Spinal cord (tissue), 10 donors: ENCODE measurements at places on chromosomes 6 and 20.

DNA sequence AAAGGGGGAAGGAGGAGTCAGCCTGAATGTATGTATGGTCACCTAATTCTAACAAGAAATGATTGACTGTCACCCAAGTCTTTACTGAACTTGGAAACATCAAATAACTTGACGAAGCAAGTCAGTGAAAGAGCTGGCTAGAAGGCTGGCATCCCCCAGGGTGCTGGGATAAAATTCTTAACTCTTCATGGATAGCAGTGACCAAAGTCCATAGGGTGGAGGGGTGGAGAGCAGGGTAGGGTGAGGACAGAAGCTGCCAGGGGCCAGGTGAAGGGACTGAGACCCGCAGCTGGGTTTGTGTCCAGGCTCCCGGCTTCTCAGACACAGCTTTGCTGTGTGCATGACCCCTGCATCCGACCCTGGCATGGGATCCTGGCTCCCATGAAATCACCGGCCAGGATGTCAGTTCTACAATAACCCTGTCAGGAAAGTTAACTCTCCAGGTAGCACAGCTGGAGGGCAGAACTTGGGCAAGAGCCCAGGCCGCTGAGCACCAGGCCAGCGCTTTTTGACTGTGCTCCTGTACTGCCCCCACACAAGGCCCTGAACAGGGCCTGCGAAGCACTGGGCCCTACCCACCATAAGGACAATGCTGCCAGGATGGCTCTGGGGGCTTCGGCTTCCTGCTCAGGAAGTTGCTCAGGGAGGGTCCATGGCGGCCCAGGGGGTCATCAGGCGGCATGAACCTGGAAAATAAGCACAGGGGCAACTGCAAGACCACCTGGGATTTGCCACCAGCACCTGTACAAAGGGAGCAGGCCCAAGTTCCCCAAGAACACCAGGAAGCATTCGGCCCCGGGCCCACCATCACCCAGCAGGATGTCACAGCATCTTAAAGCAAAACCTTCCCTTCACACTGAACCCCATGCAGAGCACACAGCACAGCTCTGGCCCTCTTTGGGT lies 32.5 kb downstream of the ZC3H12D start:
- H3K4me1 ChIP-seq, result peaks cover 58% of the 10 kb centered on the region
- H3K27me3 ChIP-seq, result peaks cover 9% of the 10 kb centered on the region
- no peak for DNase-seq
- no peak overlapping the region for H3K4me3 ChIP-seq

- no peaks in the 10 kb centered on the region for H3K36me3 ChIP-seq
- no peaks in the 10 kb centered on the region for H3K27me3 ChIP-seq
- no peak for DNase-seq
- no peaks in the 10 kb centered on the region for H3K4me1 ChIP-seq
- H3K4me3 ChIP-seq, result no peak overlapping the region
Observed at GRCh38 chr6:144418959-144419545, 133.9 kb downstream of the UTRN start.

DNA sequence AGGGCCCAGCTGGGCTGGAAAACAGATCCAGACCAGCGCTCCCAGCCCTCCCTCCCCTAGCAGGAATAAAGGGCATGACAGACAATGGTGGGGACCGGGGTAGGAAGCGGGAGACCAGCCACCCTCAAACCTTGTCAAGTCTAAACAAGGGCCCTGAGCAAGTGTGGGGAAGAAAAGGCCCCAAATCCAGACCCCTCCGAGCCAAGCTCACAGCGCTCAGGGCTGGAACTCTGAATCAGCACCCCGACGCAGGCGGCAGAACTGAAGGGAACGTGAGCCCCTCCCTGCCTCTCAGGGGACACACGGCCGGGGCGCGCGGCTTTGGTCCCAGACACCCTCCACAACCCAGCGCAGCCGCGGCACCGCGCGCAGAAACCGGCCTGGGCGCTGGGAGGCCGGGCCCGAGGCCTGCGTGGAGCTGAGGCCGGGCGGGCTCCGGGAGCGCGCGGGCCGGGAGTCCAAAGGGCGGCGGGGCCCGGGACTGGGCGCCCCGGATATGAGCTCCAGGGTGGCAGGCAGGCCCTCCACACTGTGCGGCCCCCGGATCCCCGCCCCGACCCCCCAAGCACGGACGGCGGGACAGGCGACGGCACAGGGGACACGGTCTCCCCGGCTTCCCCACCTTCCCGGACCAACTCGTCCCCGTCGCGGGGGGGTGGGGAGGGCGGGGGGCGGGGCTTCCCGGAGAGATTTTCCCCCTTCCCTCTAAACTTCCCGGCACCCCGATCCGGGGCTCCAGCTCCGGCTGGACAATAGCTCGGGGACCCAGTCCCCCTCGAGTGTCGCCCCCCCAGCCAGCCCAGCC lies 641 bp downstream of the TEAD3 start:
- H3K27me3 ChIP-seq, result peaks cover 24% of the 10 kb centered on the region
- peak overlapping the region; percentile 57 for H3K4me3 ChIP-seq
- H3K36me3 ChIP-seq, result peaks cover 2% of the 10 kb centered on the region
- peak overlapping the region; percentile 57 for H3K27ac ChIP-seq
- peak; percentile 53 for DNase-seq
- peaks cover 44% of the 10 kb centered on the region for H3K4me1 ChIP-seq

DNA sequence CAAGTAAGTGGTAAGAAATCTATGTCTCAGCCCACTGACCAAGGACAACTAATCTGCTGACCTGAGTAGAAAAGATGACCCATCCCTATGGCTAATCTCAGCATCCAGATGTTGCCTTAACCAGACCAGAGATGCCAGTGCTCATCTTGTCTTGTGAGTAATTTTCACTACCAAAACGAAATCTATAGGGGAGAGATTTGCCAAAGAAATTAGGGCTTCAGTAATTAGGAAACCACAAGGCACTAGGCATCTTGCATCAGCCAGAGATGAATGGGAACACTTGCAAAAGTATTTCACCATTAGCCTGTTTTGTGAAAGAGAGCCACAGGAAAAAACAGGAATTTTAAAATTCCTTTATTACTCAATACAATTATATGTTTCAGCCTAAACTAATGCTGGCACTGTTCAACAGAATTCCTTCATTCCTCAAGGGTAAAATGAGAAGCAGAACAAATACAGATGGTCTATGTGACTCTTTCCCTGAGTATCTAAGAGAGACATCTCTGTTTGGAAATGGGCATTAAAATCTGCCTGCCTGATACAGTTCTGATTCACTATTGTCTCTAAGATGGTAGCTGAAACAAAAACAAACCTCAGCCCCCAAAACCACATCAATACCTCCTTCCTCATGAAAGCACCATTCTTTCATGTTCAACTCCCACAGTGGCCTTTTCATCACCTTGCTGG lies 87.8 kb downstream of the GMDS start:
- no peaks in the 10 kb centered on the region for H3K4me1 ChIP-seq
- H3K36me3 ChIP-seq, result no peaks in the 10 kb centered on the region
- H3K4me3 ChIP-seq, result no peak overlapping the region
- no peak for DNase-seq

DNA sequence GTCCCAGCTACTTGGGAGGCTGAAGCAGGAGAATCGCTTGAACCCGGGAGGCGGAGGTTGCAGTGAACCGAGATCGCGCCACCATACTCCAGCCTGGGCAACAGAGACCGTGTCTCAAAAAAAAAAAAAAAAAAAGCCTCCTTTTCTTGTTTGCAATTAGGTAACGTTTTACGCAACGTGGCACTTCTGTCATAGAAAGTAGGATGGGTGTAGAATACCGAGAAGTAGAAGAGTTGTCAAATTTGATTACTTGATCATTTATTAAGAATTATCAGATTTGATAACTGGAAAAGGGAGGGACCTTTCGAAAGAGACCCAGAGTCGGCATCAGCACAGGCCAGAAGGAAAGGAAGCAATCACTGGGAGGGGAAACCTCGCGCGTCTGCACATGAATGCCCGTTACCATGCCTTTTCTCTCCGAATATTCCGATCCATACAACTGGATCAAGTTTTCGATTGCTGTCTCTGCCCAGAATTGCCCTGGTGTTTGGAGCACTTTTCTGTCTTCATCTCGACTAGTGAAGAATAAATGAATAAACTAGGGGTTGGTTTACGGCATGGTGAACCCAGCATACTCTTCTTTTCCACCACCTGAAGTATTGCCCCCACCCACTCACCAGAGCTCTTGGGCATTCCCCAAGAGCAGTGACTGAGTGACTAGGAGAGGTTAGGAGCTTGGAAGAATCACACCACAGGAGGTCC lies 4.5 kb upstream of the TFAP2D start:
- no peaks in the 10 kb centered on the region for H3K36me3 ChIP-seq
- H3K4me1 ChIP-seq, result peaks cover 12% of the 10 kb centered on the region
- no peak overlapping the region for H3K4me3 ChIP-seq
- H3K27ac ChIP-seq, result no peak overlapping the region
- H3K27me3 ChIP-seq, result peaks cover 90% of the 10 kb centered on the region
- DNase-seq, result no peak

DNA sequence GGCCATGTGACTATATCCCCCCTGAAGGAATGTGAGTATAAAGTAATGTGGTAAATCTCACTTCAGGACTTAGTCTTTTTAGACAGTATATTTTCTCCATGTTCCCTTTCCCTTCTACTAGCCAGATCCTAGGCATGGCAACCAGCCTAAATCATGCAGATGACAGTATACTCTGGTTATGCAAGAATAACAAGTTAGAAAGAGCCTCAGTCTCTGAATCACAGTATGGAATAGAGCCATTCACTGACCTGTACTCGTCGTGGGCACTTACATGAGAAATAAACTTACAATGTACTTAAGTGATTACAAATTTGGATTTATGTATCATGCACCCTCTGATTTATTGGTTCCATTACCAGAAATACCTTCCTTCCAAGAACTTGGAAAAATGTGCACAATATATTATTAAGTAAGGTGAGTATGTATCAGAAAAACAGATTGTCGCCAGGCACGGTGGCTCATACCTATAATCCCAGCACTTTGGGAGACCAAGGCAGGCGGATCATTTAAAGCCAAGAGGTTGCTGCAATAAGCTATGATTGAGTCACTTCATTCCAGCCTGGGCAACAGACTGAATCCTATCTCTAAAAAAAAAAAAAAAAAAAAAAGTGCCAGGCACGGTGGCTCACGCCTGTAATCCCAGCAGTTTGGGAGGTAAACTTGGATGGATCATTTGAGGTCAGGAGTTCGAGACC lies 25.1 kb upstream of the FAM8A1 start:
- DNase-seq, result no peak
- H3K36me3 ChIP-seq, result no peaks in the 10 kb centered on the region
- no peak overlapping the region for H3K4me3 ChIP-seq
- no peaks in the 10 kb centered on the region for H3K27me3 ChIP-seq
- H3K27ac ChIP-seq, result no peak overlapping the region

DNA sequence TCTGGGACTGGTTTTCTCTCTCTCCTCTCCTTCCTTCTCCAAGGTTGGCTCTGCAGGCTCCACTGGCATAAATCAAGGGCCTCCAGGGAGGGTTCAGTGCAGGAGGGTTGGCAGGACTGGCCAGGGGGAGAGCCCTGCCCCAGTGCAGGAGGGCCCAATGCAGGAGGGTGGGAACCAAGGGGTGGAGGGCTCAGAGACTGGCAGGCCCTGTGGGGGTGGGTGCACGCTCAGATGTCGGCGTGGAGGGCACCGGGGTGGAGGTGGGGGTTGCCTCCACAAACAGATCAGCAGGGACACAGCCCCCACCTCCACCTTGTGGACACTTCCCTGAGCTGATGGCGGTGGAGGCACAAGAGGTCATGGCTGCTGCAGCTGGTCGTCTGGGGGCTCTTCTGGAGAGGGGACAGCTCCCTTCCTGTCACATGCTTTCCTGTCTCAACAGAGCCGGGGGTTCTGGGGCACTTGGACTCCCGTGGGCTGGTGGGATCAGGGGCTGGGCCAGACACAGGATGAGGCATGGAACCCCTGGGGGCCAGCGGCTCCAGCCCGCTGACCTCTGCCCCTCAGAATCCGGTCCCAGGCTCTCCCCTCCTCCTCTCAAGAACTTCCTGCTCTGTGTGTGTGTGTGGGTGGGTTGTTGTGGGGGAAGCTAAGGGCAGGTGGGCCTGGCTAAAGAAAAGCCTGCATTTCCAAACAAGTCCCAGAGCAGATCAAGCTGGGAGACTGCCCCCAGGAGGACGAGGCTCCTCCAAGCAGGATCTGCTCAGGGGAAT lies 2.7 kb upstream of the ABHD16B start:
- H3K27me3 ChIP-seq, result peaks cover 35% of the 10 kb centered on the region
- peak overlapping the region; percentile 75 for H3K27ac ChIP-seq
- no peak overlapping the region for H3K4me3 ChIP-seq
- no peak for DNase-seq
- H3K36me3 ChIP-seq, result peaks cover 26% of the 10 kb centered on the region
- H3K4me1 ChIP-seq, result peaks cover 63% of the 10 kb centered on the region

DNA sequence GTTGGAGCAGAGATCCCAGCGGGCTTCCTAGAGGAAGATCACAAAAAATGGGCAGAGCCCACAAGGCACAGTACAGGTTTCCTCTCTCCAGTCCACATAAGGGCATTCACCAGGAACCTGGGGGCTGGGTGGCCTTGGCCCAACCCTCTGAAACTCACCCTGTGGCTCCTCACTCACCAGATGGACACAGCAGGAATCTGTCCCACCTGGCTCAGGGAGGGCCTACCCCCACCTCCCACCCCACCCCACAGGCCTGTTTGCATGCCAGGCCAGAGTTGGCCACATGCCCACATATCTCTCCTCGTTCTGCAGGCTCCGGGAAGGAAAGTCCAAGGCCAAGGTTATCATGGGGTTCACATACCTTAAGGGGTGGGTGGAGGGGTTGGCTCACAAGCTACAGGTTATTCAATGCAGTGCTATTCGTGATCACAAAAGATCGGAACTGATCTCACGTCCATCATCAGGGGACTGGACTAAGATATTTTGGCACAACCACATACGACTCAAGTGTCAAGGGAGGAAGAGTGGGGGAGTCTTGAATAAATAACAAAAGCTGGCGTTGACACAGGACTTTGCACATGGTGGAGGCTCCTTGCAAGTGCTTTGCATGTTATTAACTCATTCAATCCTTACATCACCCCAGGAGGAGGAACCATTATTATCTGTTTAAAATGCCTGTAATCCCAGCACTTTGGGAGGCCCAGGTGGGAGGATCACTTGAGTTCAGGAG lies 13.0 kb downstream of the RIPOR3 start:
- H3K27me3 ChIP-seq, result no peaks in the 10 kb centered on the region
- H3K36me3 ChIP-seq, result no peaks in the 10 kb centered on the region
- no peak overlapping the region for H3K4me3 ChIP-seq
- H3K27ac ChIP-seq, result no peak overlapping the region
- DNase-seq, result no peak

DNA sequence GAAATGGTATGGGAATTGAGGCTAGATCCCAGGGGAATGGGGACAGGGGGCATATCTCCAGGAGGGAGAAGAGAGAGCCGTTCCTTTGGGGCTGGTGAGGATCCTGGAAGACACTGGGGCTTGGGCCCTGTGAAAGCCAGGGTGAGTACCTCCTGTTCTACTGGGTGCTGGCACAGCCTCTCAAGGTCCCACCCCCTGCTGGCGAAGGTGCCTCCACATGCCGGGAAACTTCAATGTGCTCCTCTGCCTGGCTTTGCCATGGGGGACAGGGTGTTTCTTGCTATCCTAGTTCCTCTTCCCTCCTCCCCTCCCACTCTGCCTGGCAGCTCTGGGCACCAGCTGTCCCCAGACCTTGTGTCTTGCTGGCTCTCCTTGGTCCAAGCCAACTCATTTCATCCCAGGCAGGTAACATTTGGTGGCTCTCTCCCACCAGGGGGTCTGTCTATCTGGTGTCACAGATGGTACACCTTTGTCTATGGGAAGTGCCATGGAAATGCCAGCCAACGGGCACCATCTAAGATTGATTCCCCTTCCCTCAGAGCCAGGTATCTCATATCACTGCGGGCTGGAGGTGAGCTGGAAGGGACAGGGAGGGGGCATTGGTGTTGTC lies 56.8 kb downstream of the MDGA1 start:
- no peak for DNase-seq
- peaks cover 22% of the 10 kb centered on the region for H3K36me3 ChIP-seq
- H3K27ac ChIP-seq, result no peak overlapping the region
- no peaks in the 10 kb centered on the region for H3K4me1 ChIP-seq
- H3K4me3 ChIP-seq, result no peak overlapping the region
